ENCODE measurements at places on chromosomes 16 and 17. TPM values are rescaled to one million over a fixed set of nuclear protein-coding genes. Genes with fewer than 3 reads are reported as not detected.

ADCY9 gene
- 30.4 TPM for total RNA-seq

BAHCC1 gene
- total RNA-seq = 111 TPM

PLLP gene
- total RNA-seq = not detected

RASL10B gene
- 3.3 TPM for total RNA-seq

GPR139 gene
- not detected for total RNA-seq

Measured in glutamatergic neuron (in vitro differentiated cells).